Stimulated activated naive B cell treated with anti-CD40 and anti-IgM and Interleukin-4, amounts not matched to agents 10 μg/mL and 1 μg/mL and 100 μg/mL, for 72 hours (primary cell): ENCODE measurements at places on chromosomes 12 and 14.

GRCh38 chr12:58487255-58487654 lies 433.0 kb downstream of the LRIG3 start:
- no peak for DNase-seq

GRCh38 chr12:107490010-107490409 lies 195.6 kb upstream of the PWP1 start:
- no peak for DNase-seq

GRCh38 chr12:42144408-42145196 lies at the start of gene GXYLT1:
Gene GXYLT1 (minus strand): TSS chr12:42144874. CDS start chr12:42144646, 228 bp downstream.
- peak; percentile 87 for DNase-seq

- DNase-seq = no peak
Observed at GRCh38 chr14:41303506-41303905, 303.2 kb upstream of the LRFN5 start.

DNA sequence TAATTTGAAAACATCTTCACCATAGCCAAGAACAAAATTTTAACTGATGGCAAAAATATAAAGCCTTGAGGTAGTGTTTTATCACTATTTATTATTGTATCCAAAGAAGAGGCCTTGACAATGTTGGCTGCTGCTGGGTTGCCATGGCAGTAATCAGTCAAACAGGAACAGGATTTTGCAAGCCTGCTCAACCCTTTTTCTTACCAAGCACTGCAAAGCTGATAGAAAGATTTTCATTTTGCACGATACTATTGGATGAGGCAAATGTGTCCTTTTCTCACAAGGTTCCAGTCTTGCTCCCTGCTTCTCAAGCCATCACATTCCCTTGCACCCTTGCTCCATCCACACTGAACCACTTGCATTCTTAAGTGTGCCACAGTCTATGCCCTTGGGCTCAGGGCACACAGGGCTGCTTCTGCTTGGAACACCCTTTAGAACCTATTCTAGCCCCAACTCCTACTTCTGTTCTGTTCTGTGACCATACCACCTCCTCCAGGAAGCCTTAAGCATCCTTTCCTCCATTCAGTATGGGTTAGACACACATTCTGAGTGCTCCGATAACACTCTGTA lies 76.5 kb upstream of the AMIGO2 start:
- DNase-seq = no peak

DNA sequence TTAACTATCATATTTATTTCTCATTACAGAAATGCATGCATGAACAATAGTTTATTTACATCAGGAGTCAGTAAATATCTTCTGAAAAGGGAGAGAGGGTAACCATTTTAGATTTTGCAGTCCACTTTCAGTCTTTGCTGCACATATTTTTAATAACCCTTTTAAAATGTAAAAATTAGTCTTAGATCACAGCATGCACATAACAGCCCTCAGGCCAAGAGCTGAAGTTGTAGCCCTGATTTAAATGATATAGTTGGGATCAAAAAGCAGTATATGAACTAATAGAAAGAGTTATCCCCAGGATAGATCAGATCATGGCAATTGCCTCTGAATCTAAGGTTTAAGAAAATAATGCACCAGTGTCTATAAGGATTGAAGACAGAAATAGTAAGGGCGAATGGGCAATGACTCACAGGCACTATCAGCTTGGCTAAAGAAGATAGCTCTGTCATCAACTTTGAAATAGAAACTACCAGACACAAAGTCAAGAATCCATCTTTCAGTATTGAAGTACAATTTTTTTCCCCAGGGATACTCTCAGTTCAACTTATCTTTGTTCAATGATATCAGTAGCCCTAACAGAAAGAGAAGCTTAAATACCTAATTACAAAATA lies 13.1 kb upstream of the CLEC7A start:
- no peak for DNase-seq

GRCh38 chr12:132491138-132491663 lies 1.2 kb downstream of the FBRSL1 start:
- DNase-seq = no peak

- DNase-seq = no peak
Observed at GRCh38 chr12:110165540-110166159, 41.5 kb downstream of the IFT81 start.

GRCh38 chr14:63078569-63078968 lies 33.3 kb upstream of the KCNH5 start:
- DNase-seq = no peak

GRCh38 chr14:92687681-92688433 lies 60.6 kb downstream of the LGMN start:
- no peak for DNase-seq

- DNase-seq = no peak
Observed at GRCh38 chr14:29548948-29549370, 378.7 kb downstream of the PRKD1 start.

GRCh38 chr14:65704437-65704836 lies 291.9 kb downstream of the FUT8 start:
- no peak for DNase-seq

DNA sequence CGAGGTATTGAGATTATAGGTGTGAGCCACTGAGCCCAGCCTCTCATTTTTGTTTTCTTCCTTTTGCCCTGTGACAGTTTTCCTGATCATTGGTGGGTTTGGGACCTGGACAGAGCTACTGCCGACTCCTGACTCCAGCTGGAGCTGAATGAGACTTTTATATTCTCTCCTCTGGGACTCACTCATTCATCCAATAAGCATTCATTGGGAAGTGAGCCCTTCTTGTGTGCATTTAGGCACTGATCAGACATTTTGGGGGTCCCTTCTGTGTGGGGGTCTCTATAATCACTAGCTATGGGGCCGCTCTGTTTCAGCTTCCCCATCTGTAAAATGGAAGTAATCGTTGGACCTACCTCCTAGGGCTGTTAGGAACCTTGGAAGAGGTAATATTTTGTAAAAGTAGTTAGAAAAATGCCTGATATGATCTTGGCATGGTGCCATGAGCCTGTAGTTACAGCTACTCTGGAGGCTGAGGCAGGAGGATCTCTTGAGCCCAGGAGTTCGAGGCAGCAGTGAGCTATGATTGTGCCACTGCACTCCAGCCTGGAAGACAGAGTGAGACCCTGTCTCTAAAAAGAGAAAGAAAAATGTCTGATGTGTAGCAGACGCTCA lies 7.2 kb downstream of the SH2B3 start:
- no peak for DNase-seq

GRCh38 chr14:64363265-64363846 lies 24.8 kb upstream of the MTHFD1 start:
- no peak for DNase-seq

DNA sequence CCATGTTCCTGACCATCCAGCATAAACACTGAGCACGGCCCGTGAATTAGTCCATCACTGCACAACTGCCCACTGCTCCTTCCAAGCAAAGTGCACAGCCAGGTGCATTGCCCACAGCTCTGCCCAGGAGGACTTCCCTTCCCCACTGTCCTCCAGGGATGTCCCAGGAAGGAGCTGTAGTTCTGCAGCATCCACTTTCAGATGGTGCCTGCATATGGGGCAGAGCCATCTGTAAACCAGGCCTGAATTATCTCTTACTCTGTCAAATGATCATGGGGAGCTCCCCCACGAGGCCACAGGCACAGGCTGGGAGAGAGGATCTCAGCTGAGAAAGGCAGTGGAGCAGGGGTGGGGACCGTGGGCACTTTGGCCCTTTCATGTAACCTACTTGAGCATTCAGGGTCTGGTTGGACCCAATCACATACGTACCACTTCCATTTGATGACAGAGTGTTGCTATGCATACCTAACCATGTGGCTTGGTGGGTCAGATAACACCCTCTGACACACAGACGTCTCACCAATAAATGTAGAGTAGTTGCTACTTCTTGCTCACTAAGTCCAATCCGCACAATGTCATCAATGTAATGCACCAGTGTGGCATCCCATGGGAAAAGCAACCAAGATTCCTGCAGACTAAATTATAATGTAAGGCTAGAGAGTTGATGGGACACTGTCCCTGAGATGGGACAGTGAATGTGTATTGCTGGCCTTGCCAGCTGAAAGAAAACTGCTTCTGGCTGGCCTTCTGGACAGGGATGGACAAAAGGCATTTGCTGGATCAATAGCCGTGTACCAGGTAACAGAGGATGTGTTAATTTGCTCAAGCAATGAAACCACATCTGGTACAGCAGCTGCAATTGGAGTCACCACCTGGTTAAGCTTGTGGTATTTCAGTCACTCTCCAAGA lies 113.8 kb upstream of the C14orf180 start:
- DNase-seq = no peak

GRCh38 chr12:4468994-4469393 lies 23.4 kb upstream of the FGF6 start:
- no peak for DNase-seq

DNA sequence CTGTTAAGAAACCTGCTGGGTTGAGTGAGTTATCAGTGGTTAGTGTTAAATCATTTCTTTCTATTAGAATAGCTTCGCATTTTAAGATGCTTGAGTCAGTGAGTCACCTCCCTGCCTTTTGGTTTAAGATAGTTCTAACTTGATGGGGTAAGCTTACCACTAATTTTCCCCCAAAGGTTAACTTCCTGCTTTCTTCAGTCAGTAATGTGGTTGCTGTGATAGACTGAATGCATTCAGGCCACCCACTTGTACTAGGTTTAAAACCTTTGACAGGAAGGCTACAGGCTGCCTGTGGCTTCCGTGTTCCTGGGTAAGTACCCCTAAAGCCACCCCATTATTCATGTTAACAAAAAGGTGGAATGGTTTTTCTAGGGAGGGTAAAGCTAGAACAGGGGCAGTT lies 25.3 kb downstream of the CLEC2A start:
- peak; percentile 4 for DNase-seq

- DNase-seq = no peak
Observed at GRCh38 chr14:64114166-64114565, 180.0 kb downstream of the ESR2 start.

DNA sequence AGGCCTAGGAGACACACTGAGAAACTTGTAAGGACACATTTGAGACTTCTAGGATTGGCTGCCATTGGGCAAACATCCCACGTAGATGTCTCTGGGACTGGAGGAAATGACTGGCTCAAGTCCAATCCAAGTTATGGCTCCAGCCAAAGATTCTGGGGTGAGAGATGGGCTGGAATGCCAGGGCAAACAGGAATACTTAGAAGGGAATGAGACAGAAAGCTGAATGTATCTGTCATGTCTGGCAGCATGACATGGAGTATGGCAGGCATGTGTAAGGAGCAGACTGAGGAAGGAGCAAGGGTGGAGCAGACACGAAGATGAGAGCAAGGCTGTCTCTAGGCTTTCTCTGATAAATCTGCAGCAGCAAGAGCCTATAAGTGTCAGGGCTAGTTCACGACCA lies 209.2 kb downstream of the PHLDA1 start:
- DNase-seq = no peak

DNA sequence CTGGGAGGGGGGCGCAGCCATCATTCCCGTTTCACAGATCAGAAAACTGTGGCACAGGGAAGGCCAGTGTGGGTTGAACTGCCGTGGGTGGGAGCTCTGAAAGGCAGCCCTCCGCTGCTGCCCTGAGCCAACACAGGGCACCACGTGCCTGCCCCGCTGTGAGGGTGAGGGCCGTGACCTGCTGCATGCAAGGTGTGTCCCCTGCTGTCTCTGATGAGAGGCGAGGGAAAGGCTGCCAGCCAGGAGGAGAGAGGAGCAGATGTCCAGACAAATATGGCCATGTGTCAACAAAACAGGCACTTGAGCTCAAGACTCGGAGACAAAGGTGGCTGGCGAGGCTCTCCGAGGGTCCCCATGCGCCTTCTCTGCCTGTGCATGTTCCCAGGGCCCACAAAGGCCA lies 108.8 kb downstream of the RBM19 start:
- DNase-seq = no peak

DNA sequence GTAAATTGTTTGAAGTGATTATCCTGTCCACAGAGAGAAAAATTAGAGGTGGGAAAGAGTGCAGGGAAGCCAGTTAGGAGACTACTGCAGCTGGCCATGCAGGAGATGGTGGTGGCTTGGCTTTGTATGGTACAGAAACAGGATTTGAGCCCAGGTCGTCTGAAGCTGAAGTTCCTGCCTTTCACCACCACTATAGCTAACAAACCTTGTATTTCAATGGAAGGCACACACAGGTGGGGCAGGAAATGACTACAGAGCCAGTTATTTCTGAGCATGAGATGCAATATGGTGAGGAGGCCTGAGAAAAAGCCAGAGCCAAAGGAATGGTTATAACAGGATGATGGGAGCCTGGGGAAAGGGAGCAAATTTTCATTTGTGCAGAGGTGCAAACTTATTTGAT lies 103.9 kb downstream of the BTG1 start:
- no peak for DNase-seq

DNA sequence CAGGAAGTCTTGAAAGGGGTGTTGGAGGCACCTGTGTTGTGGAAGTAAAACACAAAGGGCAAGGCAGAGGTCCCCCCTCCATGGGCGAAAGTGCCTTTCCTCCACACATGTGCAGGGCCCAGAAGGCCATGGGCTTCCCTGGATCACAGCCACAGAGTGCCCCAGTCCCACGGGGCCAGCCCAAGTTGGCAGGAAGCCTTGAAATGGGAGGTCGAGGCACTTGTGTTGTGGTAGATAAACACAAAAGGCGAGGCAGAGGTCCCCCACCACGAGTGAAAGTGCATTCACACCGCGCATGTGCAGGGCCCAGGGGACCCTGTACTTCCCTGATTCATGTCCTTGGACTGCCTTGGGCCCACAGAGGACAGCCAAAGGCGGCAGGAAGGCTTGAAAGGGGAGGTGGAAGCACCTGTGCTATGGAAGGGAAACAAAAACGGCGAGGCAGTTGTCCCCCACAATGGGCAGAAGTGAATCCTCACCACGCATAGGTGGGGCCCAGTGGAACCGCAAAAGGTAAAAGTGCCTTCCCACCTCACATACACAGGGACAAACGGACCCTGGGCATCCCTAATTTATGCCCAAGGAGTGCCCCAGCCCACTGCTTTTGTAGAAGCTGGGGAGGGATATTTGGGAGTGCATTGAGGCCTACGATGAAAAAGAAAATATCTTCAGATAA lies 585.4 kb downstream of the ALG10 start:
- DNase-seq = no peak

GRCh38 chr12:111405859-111406473 lies at the start of gene SH2B3:
Gene SH2B3 (plus strand): TSS chr12:111405923. CDS start chr12:111418146, 12,223 bp downstream.
- no peak for DNase-seq

DNA sequence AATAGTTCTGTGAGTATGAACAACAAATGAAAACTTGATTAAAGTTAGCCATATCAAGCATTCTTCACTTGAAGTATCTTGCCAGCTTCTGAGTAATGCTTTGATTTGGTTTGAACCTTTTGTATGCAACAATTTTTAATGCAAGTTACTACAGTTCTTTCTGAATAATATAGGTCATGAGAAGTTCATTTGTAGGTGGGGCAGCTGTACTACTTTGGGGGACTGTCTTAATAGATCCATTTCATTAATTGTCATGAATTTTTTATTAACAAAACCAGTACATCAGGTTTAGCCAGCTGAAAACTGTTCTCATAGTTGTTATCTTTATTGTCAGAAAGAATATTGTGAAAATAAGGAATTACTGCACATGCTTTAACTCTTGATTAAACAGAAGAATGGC lies 142.7 kb downstream of the FOXA1 start:
- no peak for DNase-seq

- no peak for DNase-seq
Observed at GRCh38 chr12:126558810-126559209, 1493.6 kb downstream of the AACS start.

DNA sequence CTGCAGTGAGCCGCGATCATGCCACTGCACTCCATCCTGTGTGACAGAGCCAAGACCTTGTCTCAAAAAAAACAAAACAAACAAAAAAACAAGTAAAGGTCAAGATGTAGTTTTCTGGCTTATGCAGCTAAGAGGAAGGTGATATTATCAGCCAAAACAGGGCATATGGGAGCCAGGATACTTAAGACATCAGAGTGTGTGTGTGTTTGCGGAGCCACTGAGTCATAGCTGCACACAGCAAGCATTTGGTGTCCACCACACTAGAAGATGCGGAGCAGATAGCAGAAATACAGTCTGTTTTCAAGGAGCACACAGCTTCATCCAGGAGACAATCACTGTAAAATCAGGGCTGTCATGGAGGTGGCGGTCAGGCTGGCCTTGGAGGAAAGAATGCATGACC lies 72.6 kb upstream of the REP15 start:
- no peak for DNase-seq
